Amygdala (tissue), 56 donors: ENCODE measurements at places on chromosomes 16 and 17.

GRCh38 chr17:13727441-13728171, 125.9 kb upstream of the HS3ST3A1 start:
- DNase-seq: no peak

DNA sequence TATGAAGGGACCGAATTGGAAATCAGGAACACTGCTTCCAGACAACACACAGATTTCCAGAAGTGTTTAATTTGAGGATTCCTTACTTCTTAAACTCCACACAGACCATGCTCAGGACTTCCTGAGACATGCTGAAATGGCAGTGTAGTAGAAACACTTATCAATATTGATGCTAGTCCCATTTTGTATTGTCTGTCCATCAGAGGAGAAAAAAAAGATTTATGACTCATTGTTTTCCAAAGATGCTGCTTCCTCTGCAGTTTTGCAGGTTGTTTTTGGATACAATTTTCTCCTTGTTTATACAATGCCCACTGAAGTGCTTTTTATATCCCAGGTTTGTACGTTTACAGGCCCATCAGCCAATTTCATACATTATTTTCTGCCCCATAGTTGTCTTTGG, 68.3 kb upstream of the TANC2 start:
- no peak for DNase-seq

- DNase-seq: no peak
Measured at GRCh38 chr17:63405741-63406261, 40.3 kb downstream of the CYB561 start.

GRCh38 chr16:85330694-85331188, 218.5 kb upstream of the CIBAR2 start:
- no peak for DNase-seq

DNA sequence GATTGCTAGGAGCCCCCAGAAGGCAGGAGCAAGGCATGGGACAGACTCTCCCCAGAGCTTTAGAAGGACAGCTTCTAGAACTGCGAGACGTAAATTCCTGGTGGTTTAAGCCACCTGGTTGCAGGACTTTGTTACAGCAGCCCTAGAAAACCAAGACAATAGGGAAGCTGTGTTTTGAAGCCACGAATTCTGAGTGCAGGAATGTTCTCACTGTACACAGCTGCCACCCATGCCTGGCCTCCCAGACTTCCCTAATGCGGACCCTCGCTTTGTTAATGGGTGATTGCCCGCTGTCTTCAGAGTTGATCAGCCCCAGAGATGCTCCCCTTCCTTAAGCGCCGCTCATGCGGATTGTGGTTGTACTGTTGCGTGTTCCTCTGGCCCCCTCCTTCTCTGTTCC, 177.1 kb downstream of the MSI2 start:
- no peak for DNase-seq

GRCh38 chr16:4316864-4317531, 1.1 kb downstream of the GLIS2 start:
- no peak for DNase-seq

GRCh38 chr17:17565471-17566339, 25.8 kb downstream of the PEMT start:
- DNase-seq: no peak
